ENCODE measurements at places on chromosomes 7 and 10.

GRCh38 chr7:98500764-98501163 is 99.9 kb upstream of the BAIAP2L1 start:
- no peak for DNase-seq

DNA sequence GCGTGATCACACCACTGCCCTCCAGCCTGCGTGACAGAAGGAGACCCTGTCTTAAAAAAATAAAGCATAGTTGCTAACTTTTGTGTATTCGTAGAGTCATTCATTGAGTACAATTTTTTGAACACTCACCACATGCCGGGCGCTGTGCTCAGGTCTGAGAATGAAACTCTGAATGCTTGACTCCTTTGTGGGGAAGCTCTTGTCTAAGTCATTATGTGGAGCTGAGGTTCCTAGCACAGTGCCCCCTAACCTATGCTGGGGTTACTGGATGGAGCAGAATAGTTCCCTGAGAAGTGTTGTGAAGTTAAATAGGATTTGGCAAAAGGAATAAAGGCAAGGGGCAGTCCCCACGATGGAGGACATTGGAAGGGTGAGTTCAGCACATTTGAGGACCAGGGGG is 123.3 kb downstream of the CELF2 start:
- DNase-seq, result no peak

DNA sequence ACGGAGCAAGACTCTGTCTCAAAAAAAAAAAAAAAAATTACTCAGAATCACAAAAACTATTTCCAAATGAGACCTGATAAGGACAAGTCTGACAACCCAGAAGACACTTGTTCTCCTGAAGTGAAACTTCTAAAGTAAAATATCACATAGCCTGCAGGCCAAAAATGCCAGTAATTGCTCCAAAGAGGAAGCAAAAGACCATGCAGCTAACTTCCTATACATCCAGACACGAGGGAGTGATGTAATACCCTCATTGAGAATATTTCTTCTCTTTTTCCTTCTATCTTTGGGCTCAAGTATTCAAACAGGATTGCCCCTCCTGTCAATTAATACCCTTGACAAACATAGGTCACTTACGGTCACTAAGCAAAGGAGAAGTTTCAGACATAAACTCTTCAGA is 31.2 kb downstream of the ARMH3 start:
- no peak for DNase-seq

GRCh38 chr7:94325122-94325475 is 69.6 kb upstream of the COL1A2 start:
- no peak for DNase-seq

DNA sequence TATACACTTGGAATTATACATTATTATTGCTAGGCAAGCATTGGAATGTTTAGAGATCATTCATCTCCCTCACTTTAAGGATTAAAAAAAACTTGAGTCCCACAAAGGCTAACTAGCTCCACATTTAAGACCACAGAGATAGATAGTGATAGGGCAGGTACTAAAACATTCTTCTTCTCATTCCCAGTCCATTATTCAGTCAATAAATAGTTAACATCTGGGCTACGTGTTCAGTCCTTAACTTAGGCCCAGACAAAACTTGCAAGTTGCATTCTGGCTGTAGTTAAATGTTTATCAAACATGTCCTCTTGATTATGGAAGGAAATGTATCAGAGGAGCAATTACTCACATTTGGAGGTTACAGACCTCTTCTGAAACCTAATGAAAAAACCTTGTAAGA is 2.4 kb downstream of the GNG11 start:
- no peak for DNase-seq

GRCh38 chr10:126949161-126949503 is 43.9 kb downstream of the DOCK1 start:
- DNase-seq, result no peak

All from stimulated activated CD8-positive, alpha-beta memory T cell treated with anti-CD3 and anti-CD28 coated beads, Interleukin-7, amount 100 ng/mL, for 1 hour (primary cell).